HepG2 (cell line): ENCODE measurements at places on chromosomes 11 and 22. TPM values are rescaled to one million over a fixed set of nuclear protein-coding genes. Genes with fewer than 3 reads are reported as not detected.

DNA sequence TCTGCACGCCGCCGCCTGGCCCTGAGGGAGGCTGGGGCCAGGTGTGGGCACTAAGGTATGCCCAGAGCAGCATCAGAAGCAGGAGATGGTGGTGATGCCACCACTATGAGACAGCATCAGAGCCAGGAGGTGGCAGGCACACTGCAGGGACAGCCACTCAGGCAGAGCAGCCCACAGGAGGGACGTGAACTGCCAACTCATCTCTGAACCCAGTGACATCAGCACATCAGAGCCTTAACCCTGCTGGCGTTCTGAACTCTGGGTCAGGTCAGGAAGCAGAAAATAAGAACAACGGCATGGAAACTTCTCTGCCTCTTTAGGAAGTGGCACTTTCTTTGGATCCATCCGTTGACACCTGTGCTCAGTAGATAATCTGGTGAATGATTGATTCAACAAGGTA, 14.7 kb upstream of the IFT27 start:
- no peaks in the 10 kb centered on the region for H3K36me3 ChIP-seq
- H3K4me3 ChIP-seq: no peak overlapping the region
- no peaks in the 10 kb centered on the region for H3K4me1 ChIP-seq
- peaks cover 51% of the 10 kb centered on the region; the same call in 2 of the 3 replicates for H3K27me3 ChIP-seq
- DNase-seq: no peak

- no peak overlapping the region for H3K27ac ChIP-seq
- H3K27me3 ChIP-seq: no peaks in the 10 kb centered on the region; the same call in 1 of the 2 replicates
- H3K36me3 ChIP-seq: no peaks in the 10 kb centered on the region
These were observed 31.5 kb downstream of the NAV2 start for GRCh38 chr11:19744130-19744529.

The GGT5 gene
- polyA plus RNA-seq: 2.1 and 3.1 TPM in 2 replicates

The LSP1 gene
- 0.59 and 1.5 TPM in 2 replicates for polyA plus RNA-seq
